ENCODE measurements at places on chromosomes 2 and 18.
A peak's percentile ranks its signal among the peaks of the same experiment; 100 is the strongest.

DNA sequence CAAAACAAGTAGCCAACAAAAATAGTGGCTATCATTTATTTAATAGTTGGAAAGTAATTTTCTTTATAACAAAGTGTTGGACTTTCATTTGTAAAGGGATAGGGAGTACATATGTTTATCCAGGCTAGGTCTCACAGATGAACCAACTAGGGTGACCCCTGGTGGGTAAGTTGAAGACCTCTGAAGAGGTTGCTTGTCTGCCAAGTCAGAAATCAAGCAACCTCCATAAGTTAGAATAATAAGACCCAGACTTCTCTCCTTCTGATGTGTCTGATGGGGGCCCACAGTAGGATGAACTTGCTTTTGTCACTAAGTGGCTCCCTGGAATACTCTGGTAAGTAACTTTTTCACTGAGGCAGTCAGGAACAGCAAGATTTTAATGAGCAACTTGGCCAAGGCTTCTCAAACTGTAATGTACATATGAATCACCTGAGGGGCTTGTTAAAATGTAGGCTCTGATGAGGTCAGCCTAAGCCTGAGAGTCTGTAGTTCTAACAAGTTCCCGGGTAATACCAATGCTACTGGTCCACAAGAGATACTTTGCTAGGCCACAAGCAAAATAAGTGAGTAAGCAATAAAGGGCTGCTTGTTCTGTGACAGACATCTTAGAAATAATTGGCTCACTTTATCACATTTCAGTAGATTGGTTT, 319.6 kb downstream of the PIK3C3 start:
- no peak for DNase-seq

DNA sequence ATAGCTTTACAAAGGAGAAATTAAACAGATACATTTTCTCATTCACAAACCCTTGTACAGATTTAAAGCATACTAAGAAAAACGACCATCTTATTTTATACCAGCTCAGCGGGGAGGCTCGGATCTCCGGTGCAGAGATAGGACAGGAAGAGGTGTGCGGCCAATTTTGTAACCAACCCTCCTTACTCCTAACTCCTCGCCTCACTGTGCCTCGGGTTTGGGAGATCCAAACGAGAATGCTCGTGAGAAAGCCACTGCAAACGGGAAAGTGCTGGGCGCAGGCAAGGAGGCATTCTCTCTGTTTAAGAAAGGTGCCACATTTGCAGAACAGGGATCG, 1.2 kb downstream of the KDSR start:
- DNase-seq: no peak

GRCh38 chr18:72235422-72235821, 308.7 kb downstream of the CBLN2 start:
- no peak for DNase-seq

GRCh38 chr2:198930170-198930569, 527.6 kb downstream of the SATB2 start:
- DNase-seq: no peak

DNA sequence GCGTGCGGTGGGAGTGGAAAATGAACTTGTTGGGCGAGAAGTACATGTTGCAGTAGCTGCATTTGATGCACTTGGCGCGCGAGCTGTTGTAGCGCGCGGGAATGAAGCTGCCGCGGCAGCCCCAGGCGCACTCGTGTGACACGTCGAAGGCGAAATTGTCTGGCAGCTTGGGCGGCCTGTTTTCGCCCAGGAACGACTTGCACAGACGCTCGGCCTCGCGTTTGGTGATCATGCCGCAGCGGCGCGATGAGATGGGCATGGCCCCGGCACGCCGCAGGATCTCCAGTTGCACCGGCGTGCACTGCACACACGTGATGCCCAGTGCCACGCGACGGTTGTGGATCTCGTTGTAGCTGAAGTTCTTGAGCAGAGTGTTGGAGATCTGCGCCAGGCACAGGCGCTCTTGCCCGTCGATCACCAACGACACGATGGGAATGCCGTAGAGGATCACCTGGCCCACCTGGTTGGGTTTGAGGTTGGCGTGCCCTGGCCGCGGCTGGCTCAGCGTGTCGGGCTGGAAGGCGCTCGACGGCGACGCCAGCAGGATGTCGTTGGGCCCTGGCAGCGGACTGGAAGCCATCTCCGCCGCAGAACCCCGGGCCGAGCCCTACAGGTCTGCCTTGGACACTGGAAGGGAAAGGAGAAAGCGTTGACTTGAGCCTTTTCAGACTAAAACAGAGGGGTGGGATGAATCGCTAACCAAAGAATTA, 2.7 kb downstream of the SKOR2 start:
- DNase-seq: no peak

DNA sequence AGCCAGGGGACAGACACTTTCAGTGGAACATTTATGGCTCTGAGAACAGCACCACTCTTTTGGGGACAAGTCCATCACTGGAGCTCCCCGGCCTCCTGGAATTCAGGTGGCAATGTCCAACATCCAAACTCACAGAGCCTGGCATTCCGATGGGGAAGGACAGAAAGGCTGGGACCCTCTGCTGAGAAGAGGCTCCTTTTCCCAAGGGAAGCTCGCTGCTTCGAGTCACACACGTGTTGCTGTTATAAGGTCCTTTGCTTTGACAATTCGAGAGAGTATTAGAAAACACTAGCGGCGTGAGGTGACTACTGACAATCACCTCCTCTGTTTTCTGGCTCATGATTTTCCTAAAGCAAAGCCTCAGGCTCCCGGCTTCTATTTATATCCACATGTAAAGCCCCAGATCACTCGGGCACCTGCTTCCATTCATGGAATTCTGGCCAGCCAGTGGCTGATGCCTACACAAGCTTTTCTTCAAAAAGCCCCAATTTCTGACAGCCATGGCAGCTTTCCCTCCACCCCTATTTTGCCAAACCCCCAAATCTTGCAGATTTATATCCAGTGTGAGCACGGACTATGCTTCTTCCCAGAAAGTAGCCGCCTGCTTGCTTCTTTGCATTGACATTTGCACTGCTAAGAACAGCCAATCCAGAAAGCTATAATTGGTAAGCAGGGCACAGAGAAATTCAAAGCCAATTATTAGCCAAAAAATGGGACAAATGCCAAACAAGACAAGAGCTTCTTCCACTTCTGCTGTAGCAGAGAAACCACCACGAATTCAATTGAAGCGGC, 67.3 kb downstream of the NDUFA10 start:
- no peak for DNase-seq

- DNase-seq: no peak
Measured at GRCh38 chr2:1491751-1492150, 78.5 kb downstream of the TPO start.

- DNase-seq: no peak
Measured at GRCh38 chr2:232779934-232780333, 3.6 kb upstream of the KCNJ13 start.

DNA sequence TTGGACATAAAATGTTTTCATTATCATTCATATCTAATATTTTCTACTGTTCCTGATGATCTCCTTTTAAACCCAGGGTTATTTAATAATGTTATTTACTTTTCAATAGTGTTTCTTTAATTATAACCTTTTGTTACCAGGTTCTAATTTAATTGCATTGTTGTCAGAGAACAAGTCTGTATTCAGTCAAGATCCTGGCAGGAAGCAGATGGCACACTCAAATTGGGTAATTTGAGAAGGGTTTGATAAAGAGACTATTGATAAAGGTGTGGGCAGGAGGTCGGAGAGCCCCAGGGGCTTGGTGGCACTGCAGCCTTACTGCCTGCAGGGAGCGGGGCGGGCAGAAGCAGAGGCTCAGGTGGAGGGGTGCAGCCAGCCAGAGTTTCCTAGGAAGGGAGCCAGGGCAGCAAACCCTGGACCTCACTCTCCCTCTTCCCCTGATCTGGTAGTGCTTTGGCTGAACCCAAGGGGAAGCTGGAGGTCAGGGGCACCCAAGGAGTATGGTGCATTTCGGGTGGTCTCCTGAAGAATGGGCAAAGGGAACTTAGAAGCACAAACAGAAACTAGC, 2.3 kb upstream of the KIF1A start:
- no peak for DNase-seq

- no peak for DNase-seq
Measured at GRCh38 chr2:85669549-85669948, 1.6 kb upstream of the SFTPB start.

GRCh38 chr2:27441226-27441926, 805 bp upstream of the KRTCAP3 start:
- DNase-seq: no peak

GRCh38 chr2:84782717-84783442, 98.0 kb downstream of the TRABD2A start:
- no peak for DNase-seq

DNA sequence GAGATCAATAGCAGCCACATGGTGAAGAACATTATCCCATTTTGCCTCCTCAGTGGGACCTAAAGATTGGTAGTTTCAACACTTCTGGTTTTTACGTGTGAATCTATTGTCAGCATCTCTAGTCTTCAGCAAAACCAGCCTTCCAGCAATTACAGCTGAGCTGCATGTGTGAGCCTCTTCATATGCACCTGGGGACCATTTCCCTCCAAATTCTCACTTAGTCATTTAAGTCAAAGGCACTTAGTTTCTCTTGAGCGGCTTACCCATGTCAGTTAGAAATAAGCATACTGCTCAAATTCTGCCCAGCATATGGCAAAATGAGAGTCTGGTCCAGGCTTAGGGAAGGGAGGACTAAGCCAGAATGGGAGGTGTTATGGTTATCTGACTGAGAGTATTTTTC, 99.7 kb upstream of the NXPH2 start:
- DNase-seq: no peak

- no peak for DNase-seq
Measured at GRCh38 chr2:5370158-5370557, 322.0 kb upstream of the SOX11 start.

GRCh38 chr2:218648088-218648786, 11.2 kb downstream of the ZNF142 start:
- peak; percentile 54 for DNase-seq

- no peak for DNase-seq
Measured at GRCh38 chr18:7056026-7056425, 61.6 kb downstream of the LAMA1 start.

- DNase-seq: no peak
Measured at GRCh38 chr2:198703281-198703680, 754.5 kb downstream of the SATB2 start.

- no peak for DNase-seq
Measured at GRCh38 chr2:84942964-84943421, 28.0 kb upstream of the KCMF1 start.

DNA sequence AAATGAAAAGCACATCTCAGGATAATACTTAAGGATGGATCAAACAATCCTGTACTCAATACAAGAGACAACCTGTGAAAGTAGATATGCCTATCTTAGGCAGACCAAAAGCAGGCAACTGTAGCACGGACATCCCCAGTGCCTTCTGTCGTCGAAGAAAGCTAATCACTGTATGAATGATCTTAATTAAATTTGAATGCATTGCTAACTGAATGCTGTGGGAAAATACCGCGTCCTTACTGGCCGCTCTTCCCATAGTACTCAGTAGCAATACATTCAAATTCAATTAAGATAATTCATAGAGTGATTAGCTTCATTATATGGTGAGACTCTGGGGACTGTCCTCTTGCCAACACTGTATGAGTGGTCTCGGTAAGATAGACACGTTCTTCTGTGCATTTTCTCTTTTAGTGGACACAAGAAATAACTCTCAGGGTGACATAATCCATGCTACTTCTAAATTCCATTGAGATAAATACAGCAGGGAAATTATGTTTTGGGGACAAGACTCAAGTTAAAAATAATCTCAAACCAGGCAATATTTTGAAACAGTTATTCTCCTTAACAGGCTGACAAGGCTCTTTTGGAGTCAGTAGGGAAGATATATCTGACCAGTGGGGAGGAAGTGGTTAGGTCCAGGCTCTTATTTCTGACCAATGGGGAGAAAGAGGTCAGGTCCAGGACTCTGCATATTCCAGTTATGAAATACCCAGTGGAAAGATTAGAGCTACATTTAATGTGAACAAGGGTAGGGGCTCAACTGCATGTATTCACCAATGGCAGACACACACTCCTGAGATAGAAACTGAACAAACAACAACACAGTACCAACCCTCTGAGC, 97.3 kb downstream of the DOCK10 start:
- no peak for DNase-seq

DNA sequence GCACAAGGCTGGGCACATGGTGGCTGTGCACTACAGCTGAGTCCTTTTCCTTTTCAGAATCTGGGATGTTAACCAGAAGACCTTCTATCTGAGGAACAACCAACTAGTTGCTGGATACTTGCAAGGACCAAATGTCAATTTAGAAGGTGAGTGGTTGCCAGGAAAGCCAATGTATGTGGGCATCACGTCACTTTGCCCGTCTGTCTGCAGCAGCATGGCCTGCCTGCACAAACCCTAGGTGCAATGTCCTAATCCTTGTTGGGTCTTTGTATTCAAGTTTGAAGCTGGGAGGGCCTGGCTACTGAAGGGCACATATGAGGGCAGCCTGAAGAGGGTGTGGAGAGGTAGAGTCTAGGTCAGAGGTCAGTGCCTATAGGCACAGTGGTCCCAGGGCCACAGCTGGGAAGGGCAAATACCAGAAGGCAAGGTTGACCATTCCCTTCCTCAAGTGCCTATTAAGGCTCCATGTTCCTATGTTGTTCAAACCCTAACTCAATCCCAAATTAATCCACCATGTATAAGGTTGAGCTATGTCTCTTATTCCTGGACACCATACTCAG, 2.2 kb downstream of the IL1RN start:
- no peak for DNase-seq

DNA sequence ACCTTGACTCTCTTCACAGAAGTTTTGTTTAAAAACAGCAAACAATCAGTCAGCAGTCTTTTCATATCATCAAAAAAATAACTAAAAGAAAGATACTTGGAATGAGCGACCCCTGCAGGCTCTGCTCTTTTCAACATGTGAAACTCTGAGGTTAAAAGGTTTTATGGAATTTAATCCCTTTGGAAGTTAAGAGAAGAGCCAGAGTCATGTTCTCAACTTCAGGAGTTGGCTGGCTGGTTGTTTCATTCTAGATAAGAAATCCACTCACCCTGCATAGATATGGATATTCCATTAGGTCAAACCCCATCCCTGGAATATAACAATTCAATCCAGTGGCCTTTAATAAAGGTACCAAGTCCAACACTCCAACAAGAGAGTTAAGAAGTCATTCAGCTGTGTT, 115.6 kb upstream of the RMDN2 start:
- DNase-seq: no peak

GRCh38 chr2:42106257-42106816, 58.5 kb downstream of the PKDCC start:
- peak; percentile 45 for DNase-seq

DNA sequence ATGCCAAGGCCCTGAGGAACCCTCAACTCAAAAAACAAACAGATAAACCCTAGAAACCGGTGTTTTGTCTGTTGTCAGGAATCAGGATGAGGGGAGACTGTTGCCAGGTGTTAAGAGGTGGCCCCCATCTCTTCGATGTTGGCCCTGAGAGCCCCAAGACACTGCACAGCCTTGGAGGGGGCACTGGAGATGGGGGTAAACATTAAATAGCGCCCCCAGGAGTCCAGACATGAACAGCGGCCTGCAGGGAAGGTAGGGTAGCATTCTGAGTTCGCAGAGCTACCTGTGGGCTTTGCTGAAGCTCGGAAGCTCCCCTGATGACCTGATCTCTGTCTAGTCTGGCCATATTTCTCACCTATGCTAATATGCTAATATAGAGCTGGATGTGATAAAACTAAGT, 97.6 kb upstream of the SMAD2 start:
- DNase-seq: no peak

Data from activated T-cell treated with anti-CD3 and anti-CD28 coated beads, Interleukin-2, amount 50 U/mL, for 1 hour (primary cell).